ENCODE measurements at places on chromosomes 6 and 20.
A peak's percentile ranks its signal among the peaks of the same experiment; 100 is the strongest.

DNA sequence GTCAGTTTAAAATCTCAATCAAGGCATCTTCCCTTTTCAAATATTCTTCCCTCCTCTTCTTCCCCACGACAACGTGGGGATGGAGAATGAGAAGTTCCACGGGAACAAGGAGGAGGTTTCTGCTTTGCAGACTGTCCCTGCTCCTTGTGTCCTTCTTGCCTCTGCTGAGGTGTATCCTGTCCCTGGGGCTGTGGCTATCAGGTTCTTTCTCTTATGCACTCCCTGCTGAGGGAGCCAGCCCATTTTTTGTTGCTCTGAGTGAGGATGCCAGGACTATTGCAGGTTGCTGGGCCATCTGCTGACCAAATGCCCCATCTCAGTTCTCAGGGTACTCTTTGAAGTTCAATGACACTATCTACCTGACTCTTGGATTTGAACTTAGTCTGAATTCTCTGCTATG, 533.6 kb downstream of the RNF144B start:
- no peak for DNase-seq

DNA sequence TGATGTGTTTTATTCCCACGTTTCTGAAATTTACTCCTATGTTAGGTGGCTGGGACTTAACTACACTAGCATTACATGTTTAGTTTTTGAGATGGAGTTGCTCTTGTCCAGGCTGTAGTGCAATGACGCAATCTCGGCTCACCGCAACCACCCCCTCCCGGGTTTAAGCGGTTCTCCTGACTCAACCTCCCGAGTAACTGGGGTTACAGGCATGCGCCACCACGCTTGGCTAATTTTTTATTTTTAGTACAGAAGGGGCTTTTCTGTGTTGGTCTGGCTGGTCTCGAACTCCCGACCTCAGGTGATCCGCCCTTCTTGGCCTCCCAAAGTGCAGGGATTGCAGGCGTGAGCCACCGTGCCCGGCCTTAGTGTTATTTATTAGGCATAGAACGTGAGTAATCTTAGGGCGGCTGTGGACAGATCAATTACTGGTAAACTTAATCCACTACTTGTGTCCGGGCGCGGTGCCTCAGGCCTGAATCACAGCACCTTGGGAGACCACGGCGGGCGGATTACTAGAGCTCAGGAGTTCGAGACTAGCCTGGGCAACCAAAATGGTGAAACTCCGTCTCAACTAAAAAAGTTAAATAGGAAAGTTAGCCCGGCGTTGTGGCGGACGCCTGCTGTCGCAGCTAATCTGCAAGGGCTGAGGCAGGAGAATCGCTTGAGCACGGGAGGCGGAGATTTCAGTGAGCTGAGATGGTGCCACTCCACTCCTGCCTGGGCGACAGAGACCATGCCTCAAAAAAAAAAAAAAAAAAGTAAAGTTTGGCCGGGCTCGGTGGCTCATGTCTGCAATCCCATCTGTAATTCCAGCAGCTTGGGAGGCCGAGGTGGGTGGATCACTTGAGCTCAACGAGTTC, 123.7 kb upstream of the BTN3A2 start:
- no peak for DNase-seq

- DNase-seq: no peak
These were observed 414.2 kb upstream of the SPTLC3 start for GRCh38 chr20:12594410-12595088.

GRCh38 chr6:43302126-43302525, 4.1 kb downstream of the SLC22A7 start:
- DNase-seq: peak; percentile 59

DNA sequence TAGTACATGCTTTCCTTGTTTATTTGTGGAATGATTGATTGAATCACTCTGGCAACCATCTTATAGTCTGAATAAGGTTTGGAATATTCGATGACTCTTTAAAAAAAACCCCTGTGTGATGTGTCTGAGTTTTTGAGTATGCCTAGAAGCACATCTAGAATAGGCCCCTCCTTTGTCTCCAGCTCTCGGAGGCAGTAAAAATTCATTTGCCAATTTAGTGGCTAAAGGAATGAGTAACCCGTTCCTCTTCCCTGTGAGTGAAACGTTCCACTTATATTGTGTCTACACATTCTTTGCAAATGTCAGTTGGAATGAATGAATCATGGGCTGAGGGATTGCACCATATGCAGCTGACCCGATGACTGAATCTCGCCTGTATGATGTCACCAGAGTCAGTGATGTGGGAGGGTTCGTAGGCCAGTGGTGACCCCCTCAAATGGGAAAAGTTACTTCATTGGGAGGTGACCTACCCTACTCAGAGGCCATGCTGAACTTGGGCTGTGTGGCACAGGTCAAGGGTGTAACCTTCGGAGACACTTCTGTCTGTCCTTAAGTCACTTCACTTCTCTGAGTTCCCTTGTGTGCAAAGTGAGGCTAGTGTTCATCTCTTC, 21.6 kb downstream of the MOCS3 start:
- no peak for DNase-seq

DNA sequence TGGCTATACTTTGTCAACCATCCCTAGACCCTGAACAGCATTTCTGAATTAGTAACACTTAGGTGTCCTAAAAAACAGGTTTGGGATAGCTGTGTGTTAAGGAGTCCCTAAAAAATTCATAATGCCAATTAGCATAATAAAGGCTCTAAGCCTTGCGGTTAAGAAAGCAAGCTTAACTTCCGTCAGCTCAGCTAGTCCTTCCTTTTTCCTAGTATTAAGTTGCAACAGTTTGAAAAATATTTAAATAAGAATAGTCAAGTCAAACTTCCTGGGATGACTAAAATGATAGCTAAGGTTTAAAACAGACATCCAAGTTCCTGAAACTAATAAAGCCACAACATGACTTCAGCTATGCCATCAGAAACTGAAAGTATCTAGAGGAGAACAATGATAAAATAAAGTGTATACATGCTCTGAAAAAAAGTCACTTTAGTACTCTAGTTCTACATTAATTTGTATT, 3.5 kb downstream of the AKIRIN2 start:
- DNase-seq: no peak

GRCh38 chr6:144460327-144461095, 175.4 kb downstream of the UTRN start:
- no peak for DNase-seq

DNA sequence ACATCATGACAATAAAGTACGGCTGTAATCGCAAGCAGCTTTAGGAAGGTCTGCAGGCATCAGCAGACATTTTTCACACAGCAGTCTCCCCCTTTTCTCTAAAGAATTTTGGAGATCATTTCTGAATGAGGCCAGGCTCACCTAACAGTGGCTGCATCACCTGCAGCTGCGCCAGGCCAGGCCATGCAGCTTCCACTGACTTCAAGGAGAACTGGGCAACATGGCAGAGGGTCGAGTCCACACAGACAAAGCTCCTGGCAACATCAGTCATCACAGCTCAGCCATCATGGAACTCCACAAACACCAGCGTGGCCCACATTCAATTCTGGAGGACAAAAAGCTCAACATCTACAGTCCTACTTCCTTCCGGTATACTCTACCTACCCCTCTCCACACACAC, 17.8 kb upstream of the FOXC1 start:
- DNase-seq: no peak

DNA sequence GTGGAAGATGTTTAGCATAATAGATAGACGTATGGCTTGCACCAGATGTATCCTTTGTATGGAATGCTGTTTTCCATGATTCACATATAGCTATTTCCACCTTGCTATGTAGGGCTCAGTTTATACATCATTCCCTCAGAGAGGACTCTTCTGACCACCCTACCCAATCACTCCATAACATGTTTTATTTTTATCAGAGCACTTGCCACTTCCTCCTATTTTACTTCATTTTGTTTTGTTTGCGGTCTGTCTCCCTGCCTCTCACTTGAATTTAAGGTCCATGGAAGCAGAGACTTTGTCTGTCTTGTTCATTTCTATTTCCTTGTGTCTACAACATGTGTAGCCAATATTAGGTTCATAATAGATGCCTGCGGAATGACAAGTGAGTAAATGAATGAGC, 266.9 kb upstream of the CITED2 start:
- DNase-seq: no peak

DNA sequence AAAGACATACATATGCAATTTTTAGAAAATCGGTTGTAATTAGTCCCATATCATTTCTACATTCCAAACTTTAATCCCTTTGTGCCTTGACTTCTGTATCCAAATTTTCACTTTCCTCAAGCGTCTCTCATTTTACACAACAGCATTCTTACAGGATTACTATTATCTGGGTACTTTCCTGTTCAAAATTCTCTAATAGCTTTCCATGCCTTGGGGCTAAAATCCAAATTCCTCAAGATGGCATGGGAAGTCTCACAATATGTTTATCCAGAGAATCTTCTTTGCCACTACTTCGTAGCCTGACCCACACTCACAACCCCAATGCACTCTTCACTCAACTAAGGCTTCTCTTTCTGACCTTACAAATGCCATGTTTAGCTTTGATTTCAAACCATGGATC, 125.0 kb downstream of the TBX18 start:
- no peak for DNase-seq

DNA sequence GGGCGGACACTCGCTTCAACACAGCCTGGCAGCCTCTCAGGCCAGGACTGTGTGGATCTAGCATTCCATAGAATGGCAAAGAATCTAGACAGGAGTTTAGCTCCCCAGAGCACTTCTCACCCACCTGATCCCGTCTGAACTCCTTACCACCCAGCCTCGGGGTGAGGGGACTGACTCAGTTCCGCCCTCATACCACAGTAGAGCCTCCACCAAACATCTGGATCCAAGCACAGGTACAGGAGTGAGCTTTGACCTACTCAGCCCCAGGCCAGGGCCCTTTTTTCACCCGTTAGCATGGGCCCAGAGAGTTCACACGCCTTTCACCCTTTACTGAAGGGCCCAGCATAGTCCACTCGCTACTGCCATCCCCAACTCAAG, 715 bp downstream of the PSMF1 start:
- no peak for DNase-seq

DNA sequence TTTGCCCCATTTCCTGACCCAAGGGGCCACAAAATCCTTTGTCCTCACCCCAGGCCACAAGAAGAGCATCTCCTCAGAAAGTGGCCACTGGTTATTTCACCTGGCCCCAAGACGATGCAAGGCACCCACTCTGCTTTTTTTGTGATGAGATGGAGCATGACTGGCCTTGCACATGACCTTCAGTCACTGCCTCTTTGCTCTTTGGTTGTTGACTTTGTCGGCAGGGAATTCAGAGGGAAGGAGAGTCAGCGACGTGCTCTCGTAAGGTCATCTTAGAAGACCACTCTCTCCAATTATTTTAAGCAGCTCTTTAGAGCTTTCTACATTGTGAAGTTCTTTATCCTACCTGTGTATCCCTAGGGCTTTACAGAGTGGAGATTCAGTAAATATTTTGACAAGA, 306.7 kb downstream of the PLCB1 start:
- no peak for DNase-seq

- DNase-seq: no peak
These were observed 168.9 kb downstream of the ZMYND8 start for GRCh38 chr20:47187450-47188195.

DNA sequence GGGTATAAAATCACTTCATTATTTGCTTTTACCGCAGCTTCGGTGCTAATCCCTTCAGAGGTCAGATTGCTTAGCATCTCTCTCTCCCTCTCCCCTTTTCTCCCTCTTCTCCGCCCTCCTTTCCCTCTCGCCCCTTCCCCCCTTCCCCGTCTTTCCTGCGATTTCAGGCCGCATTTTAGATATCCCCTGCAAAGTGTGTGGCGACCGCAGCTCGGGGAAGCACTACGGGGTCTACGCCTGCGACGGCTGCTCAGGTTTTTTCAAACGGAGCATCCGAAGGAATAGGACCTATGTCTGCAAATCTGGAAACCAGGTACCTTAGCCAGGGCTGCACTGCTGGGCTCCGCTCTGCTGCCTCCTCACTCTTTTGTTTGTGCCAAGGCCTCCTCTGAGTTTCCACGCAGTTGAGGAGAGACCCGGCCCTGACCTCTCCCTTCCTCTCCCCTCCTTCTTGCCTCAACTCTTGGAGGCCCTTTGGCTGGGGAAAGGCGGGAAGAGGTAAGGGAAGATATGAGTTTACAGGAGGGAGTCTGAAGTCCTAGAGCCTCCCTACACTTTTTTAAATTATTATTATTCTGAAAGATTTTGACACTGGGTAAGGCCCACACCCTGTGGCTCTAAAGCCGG, 5.6 kb downstream of the NR2E1 start:
- DNase-seq: no peak

DNA sequence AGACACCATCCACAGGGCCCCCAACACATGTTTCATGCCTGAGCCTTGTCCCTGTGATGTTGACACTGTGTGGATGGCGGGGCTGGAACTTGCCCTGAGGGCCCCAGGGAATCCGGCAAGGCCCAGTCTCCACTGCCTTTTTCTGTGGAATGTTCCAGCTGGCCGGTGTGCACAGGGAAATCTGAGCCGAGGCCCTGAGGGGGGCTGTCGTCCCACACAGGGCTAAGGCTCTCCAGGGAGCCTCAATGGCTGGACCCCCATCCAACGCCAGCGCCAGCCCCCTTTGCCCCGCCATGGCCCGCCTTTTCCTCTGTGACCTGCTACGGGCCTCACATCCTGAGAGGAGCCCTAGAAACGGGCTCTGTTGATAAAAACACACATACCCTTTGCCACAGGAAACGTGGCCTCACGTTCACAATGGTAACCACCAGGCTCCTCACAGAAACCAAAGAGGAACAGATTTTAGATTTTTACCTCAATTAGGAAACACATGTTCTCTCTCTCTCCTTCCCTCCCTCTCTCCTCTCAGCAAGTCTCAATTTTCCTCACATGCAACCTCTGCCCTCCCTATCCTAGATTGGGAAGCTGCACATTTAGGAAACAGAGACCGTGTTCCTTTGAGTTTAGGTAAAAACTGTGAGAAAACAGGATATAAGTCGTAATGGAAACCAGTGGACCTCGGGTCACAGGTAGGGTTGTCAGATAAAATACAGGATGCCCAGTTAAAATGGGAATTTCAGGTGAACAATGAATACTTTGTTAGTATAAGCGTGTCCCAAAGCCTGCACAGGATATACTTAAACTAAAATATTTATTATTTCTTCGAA, 13.7 kb upstream of the ZNF831 start:
- peak; percentile 80 for DNase-seq

All from posterior vena cava (tissue), 2 donors.